Caco-2 (cell line): ENCODE measurements at places on chromosomes 16 and 17. TPM values are rescaled to one million over a fixed set of nuclear protein-coding genes. Genes with fewer than 3 reads are reported as not detected.

DNA sequence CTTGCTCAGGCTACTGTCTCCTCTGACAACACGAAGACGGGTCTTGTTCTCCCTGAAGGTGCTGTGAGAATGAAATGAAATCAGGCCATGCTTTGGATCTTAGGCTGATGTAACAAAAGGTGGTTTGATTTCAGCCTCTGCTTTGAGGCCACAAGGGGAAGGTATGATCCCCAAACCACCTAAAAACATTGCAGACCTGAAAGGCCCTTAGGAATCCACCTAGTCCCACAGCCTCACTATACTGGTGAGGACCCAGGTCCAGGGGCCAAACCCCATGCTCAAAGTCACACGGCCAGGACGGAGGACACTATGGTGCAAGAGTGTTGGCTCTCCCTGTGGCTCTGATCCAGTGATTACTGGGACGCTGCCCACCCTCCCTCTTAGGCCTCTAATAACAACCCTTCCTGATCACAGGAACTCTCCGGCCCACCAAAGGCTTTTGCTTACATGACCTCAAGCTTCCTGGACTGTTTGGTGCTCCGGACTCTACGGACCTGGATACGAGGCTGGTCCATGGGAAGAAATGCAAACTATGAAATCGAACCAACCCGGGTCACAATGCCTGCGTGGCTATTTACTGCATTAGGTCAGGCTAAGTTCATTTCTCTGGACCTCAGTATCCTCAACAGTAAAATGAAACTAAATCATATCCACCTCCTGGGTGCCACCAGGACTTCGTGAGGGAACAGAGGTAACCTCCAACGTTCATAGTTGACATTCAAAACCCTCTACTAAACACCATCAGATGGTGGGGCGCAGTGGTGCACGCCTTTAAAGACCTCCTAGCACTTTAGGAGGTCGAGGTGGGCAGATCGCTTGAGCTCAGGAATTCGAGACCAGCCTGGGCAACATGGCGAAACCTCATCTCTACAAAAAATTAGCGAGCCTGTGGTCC lies 1.5 kb downstream of the TRIM25 start:
- DNase-seq, result no peak

GRCh38 chr16:71912534-71913275 lies 17.4 kb downstream of the IST1 start:
- no peak for DNase-seq

- no peak for DNase-seq
These were observed 28.5 kb downstream of the SYCE1L start for GRCh38 chr16:77227745-77228144.

DNA sequence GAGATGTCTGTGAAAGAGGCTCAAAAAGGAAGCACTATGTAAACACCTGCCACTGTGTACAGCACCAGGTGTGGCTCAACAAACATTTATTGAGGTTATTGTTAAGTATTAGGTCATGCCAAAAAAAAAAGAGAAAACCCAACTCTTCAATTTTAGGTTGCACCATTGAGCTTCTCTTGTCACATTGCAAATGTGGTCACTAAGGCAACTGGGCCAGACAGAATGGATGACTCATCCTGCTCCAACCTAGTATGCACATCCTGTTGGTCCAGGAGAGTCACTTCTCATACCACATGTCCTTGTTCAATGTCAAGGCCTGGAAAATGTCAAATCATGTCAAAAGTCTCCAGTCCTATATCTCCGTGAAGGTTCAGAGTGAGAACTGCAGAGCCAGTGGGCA lies 25.0 kb downstream of the HOXB1 start:
- DNase-seq, result peak; percentile 53

DNA sequence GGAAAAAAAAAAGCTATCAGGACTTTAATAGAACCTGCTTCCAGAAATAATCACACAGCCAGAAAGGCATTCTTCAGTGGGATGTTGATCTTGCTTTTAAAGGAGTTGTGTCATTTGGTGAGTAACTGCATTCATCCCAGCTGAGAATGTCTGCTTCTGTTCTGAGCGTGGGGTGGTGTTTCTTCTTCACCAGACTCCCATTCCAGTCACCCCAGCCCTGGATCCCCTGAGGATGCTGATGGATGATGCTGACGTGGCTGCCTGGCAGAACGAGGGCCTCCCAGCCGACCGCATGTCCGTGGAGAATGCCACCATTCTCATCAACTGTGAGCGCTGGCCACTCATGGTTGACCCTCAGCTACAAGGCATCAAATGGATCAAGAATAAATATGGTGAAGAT lies 122.5 kb downstream of the ZNF18 start:
- no peak for DNase-seq

The KRT222 gene
- total RNA-seq, result not detected in 2 replicates

The GUCY2D gene
- 0.74 and 1.7 TPM in 2 replicates for total RNA-seq

The PRSS53 gene
- total RNA-seq, result 1.8 and 2.1 TPM in 2 replicates

The CCL16 gene
- not detected in 2 replicates for total RNA-seq
